Fibroblast of skin of left biceps (primary cell): ENCODE measurements at places on chromosomes 4 and X.

DNA sequence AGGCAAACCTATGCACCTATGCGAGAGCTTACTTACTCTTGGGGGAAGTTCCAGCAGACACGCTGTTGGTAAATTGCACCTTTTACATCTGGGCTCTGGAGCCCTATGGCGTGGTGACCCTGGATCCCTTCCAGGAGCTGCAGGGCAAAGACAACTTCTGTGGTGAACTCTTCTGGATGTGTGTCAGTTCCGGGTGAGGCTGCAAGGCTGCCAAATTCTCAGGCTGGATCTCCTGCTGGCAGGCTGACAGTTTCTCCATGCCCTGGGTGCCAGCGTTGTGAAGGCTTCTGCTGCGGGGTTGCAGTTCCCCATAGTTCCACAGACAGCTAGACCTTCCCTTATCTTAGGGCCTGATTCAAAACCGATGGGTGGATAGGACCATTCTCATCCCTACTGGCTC, 37.9 kb downstream of the RAP2C start:
- no peak for DNase-seq

- peak; percentile 19 for DNase-seq
These were observed 5.6 kb downstream of the NYX start for GRCh38 chrX:41452565-41453356.

DNA sequence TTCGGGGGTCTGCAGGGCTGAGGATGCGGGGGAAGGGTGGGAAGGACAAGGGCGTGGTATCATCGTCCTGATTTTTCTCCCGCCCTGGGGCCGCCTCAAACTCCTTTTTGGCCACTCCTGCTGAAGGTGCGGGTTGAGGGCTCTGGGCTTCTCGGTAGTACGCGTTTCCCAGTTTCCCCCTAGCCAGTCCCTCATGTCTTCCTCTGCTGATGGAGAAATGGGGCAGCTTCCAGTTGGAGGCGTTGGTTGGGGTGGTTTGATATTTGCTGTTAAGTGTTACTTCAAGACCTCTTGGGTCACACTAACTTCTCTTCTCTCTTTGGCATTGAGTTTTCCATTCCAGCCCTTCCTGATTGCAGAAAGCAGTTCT, 482 bp downstream of the GSTCD start:
- DNase-seq, result no peak

GRCh38 chr4:44632733-44633132, 18.7 kb downstream of the YIPF7 start:
- DNase-seq, result no peak

DNA sequence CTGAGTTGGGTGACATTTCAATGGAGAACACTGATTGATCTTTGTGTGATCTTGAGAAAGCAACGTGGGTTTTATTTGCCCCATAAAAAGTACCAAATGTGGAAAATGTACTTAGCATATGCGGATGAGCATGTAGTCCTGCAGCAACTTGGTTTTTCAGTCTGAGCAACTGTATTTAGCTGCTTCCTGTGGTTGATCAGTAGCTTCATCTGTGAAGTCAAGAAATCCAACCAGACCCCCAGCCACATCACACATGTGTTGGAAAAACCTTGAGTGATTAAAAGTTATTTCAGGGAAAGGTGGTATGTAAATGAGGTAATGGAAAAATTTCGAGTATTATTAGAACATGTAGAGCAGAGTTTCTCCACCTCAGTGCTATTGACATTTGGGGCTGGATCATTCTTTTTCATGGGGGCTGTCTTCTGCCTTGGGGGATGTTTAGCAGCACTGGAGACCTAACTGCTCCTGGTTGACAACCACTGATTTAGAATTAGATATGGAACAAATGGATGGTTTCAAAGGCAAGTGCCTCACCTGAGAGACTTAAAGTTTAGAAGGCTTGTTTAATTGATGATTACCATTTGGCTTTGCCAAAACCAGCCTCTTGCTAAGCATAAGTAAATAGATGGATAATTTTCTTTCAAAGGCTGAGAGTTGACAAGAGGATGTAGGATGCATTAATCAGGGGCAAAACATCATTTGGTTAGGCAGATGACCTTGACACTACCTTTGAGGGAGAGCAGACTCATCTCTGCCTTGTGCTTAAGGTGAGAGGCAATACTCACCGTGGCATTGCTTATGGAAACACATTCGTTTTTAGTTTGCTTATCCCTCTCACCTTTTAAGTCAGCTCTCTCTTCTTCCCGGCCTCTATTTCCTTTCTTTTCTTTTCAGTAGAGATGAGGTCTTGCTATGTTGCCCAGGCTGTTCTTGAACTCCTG, 193.0 kb upstream of the RPS6KA3 start:
- no peak for DNase-seq
